Endothelial cell of coronary artery (primary cell): ENCODE measurements at places on chromosomes 7 and 10. TPM values are rescaled to one million over a fixed set of nuclear protein-coding genes. Genes with fewer than 3 reads are reported as not detected.

TSPAN33 gene
- 0.27 and 0.38 TPM in 2 replicates for total RNA-seq

WIPF3 gene
- not detected in 2 replicates for total RNA-seq

FAM241B gene
- total RNA-seq = 0.18 and 0.28 TPM in 2 replicates

ZFAND4 gene
- 3.5 and 4.8 TPM in 2 replicates for total RNA-seq

SPDYE9 gene
- total RNA-seq = not detected in 2 replicates

OPN4 gene
- not detected in 2 replicates for total RNA-seq

CALD1 gene
- total RNA-seq = 204 and 330 TPM in 2 replicates

ANKRD16 gene
- total RNA-seq = 5.8 and 8.3 TPM in 2 replicates

CUX1 gene
- 22.0 and 45.4 TPM in 2 replicates for total RNA-seq

CABCOCO1 gene
- total RNA-seq = 0.18 TPM in 1 of 2 replicates, not detected in the other

RBM20 gene
- 0.09 and 0.27 TPM in 2 replicates for total RNA-seq

CRCP gene
- 30.0 and 31.8 TPM in 2 replicates for total RNA-seq

RPEL1 gene
- under 0.01 TPM in 1 of 2 replicates, not detected in the other for total RNA-seq

PTPN20 gene
- 0.19 TPM in 1 of 2 replicates, not detected in the other for total RNA-seq

PRPS1L1 gene
- not detected in 2 replicates for total RNA-seq

AKR1C4 gene
- not detected in 2 replicates for total RNA-seq

SPDYE16 gene
- total RNA-seq = not detected in 2 replicates
